Uterine smooth muscle cell (primary cell): ENCODE measurements at places on chromosomes 6 and 20. TPM values are rescaled to one million over a fixed set of nuclear protein-coding genes. Genes with fewer than 3 reads are reported as not detected.

HDGFL1 gene
- total RNA-seq, result not detected in 2 replicates

ETV7 gene
- 0.12 and 0.22 TPM in 2 replicates for total RNA-seq

GPR6 gene
- total RNA-seq, result not detected in 2 replicates

LAMA4 gene
- total RNA-seq, result 105 and 276 TPM in 2 replicates

DEFB132 gene
- total RNA-seq, result not detected in 2 replicates
